CD14-positive monocyte (primary cell): ENCODE measurements at places on chromosomes 5 and 9.

GRCh38 chr9:110131499-110131898, 76.5 kb downstream of the C9orf152 start:
- no peak for DNase-seq

- DNase-seq, result no peak
Measured at GRCh38 chr5:176726746-176727527, 79.7 kb downstream of the TSPAN17 start.

GRCh38 chr5:147190331-147190730, 44.5 kb upstream of the STK32A start:
- no peak for DNase-seq

DNA sequence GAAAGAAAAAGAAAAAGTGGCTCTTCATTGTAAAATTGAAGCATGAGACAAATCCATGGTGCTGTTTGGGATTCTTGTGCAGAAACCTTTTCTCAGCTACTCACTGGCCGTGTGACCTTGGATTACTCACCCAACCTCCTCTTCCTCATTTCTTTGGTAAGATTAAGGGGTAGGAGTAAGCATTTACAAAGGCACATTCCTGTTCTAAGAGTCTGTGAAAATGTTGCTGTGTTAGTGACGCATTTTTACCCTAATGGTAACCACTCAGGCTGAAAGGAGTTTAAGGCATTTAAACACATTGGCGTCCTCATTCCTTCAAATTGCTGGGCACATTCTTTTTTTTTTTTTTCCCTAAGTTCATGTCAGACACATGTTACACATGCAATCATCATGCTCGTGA, 4.3 kb downstream of the RAI14 start:
- DNase-seq, result no peak

GRCh38 chr9:110156902-110157301, 51.1 kb downstream of the C9orf152 start:
- peak; percentile 30 for DNase-seq

DNA sequence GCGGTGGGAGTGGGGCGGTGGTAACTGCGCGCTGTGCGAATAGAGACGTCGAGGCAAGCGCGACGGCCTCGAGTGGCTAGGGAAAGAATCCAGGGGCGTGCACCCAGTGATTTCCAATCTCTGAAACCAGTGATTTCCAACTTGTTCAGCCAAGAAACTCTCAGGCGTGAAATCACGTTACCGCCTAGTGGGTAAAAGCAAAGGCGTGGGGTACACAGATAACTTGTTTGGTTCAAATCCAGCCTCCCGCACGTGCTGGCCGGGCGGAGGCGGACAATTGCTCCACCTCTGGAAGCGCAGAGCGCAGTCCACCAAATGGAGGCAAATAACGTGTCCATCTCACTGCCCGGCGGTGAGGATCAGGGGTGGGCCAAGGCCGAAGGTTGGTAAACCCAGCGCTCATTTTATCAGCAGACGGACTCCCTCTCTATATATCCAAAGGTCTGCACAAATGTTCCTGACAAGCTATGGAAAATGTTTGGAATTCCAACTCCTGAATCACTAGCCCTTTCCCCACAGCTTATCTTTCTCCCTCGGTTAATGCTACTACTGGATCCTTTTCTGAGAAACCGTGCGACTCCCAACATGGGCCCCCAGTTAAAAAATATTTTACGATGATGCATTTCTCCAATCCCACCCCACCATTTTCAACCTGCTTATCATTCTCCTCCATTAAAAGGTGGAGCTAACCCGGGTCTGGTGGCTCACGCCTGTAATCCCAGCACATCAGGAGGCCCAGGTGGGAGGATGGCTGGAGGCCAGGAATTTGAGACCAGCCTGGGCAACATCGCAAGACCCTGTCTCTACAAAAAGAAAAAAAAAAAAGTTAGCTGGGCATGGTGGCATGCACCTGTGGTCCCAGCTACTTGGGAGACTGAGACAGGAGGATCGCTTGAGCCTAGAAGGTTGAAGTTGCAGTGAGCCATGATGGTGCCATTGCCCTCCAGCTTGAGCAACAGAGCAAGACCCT, 950 bp upstream of the FNBP1 start:
- no peak for DNase-seq
